Osteoblast (primary cell): ENCODE measurements at places on chromosomes 6 and 20.

GRCh38 chr6:125884634-125885371 lies 71.8 kb upstream of the HINT3 start:
- DNase-seq: no peak

DNA sequence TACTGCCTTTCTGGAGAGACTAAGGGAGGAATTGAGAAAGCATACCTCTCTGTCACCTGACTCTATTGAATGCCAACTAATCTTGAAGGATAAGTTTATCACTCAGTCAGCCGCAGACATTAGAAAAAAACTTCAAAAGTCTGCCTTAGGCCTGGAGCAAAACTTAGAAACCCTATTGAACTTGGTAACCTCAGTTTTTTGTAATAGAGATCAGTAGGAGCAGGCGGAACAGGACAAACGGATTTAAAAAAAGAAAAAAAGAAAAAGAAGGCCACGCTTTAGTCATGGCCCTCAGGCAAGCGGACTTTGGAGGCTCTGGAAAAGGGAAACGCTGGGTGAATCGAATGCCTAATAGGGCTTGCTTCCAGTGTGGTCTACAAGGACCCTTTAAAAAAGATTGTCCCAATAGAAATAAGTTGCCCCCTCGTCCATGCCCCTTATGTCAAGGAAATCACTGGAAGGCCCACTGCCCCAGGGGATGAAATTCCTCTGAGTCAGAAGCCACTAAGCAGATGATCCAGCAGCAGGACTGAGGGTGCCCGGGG lies 43.1 kb upstream of the RNF182 start:
- no peak for DNase-seq

GRCh38 chr6:152270301-152270925 lies 366.7 kb downstream of the SYNE1 start:
- DNase-seq: peak; percentile 50

DNA sequence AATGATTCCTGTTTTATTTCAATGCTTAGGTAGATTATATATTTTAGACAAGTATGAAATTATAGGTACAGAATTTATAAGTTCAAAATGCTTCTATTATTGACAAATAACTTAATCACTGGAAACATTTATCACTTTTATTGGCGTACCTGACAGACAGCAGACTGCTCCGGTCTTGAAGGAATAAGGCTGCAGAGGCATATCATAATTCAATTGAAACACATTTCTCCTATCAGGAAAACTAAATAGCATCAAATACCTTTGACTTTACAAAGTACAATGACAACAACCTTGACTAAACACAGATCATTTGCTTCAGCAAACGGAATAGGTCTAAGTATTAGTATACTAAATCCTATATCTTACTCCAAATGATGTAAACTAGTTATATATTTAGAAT lies 91.3 kb downstream of the GRIK2 start:
- no peak for DNase-seq
